Activated CD4-positive, alpha-beta T cell treated with anti-CD3 and anti-CD28 coated beads, Interleukin-2, amount 50 U/mL, for 16 hours (primary cell): ENCODE measurements at places on chromosomes 4 and X.

DNA sequence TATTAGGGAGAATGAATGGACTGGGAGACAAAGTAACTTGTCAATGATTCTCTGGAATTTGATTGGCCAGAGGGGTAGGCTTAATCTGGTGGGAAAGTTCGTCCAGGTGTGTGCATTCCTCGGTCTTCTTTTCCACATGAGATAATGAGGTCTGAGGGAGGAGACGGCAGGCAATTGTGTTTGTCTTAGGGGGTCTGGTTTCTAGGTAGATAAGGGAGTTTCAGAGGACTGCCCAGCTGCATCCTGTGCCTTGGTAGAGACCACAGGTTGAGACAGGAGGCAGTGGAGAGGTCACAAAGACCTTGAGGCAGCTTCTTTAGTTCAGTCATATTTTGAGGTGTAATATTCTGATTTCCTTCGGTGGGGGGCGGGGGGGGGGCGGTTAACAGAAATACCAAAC lies 4.3 kb downstream of the MGST2 start:
- DNase-seq: no peak

- no peak for DNase-seq
Observed at GRCh38 chrX:34875204-34875603, 67.4 kb upstream of the FAM47B start.

GRCh38 chr4:40233227-40233626 lies 36.4 kb downstream of the RHOH start:
- DNase-seq: no peak

DNA sequence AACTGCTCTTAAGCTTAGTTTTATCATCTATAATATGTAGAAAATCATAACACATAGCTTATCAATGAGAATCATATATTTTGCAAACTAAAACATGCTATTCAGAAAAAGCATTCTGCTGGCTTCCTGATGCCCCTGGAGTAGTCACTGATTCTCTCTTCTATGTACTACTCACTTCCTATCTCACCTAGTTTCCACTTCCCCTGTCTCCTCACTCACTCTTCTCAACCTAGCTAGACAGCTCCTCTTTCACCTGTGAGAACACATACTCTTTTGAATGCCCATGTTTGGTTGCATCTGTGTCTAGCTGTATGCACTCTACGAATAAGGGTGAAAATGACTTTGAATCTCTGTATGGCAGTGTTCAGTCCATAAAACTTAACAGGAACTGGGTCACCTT lies 9.3 kb downstream of the TMEM144 start:
- no peak for DNase-seq

GRCh38 chrX:20431486-20431885 lies 164.8 kb upstream of the RPS6KA3 start:
- DNase-seq: no peak

DNA sequence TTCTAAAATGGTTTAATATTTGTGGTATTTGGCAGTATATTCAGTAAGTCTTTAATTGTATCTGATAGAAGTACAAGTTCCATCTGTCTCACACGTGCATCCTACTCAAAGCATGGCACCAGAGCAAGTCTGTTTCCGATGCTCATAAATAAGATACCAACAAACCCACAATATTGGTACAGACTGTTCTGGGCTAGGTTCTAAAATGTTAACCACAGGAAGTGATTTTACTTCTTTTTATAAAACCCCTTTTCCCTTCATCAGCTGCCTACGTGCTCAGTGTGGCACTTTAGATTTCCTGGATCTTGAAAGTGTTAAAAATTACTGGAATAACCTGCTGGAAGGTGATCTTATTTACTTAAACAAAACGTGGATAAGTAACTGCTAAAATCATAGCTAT lies 165.1 kb downstream of the CFAP299 start:
- peak; percentile 4 for DNase-seq
